ENCODE measurements at places on chromosomes 12 and 14.

DNA sequence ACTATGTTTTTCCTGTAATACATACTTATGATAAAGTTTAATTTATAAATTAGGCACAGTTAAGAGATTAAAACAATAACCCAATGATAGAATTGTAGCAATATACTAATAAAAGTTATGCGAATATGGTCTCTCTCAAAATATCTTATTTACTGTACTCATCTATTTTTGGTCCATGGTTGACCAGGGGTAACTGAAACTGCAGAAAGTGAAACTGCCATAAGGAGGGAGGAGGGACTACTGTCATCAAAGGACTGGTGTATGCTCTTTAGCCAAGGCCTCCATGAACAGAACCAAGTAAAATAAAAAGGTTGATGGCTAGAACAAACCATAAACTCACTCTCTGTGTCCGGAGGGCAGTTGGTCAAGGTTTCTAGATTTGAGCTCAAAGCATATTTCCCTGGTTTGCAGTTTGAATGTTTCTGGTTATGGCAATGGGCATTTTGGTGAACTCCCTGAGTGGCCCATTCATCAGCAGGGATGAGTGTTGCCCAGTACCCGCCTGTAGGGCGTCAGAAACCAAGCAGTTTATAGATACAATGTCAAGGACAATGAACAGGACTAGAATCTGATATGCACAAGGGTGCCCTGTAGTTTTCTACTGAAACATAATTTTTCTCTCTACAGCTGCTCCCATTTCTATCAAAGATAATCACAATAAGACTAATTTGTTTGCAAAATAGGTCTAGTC is 19.8 kb downstream of the LEMD3 start:
- DNase-seq = no peak

DNA sequence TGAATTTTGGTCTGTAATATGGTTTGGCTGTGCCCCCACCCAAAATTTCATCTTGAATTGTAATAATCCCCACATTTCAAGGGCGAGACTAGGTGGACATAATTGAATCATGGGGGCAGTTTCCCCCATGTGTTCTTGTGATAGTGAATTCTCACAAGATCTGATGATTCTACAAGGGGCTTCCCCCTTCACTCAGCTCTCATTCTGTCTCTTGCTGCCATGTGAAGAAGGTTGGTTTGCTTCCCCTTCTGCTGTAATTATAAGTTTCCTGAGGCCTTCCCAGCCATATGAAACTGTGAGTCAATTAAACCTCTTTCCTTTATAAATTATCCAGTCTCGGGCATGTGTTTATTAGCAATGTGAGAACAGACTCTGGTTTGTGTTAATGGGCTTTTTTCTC is 5.9 kb downstream of the LRRC9 start:
- no peak for DNase-seq

- peak; percentile 71 for DNase-seq
These were observed 147.7 kb upstream of the SYT10 start for GRCh38 chr12:33587354-33587753.

- no peak for DNase-seq
These were observed 6.4 kb downstream of the ITGB7 start for GRCh38 chr12:53200458-53201176.

DNA sequence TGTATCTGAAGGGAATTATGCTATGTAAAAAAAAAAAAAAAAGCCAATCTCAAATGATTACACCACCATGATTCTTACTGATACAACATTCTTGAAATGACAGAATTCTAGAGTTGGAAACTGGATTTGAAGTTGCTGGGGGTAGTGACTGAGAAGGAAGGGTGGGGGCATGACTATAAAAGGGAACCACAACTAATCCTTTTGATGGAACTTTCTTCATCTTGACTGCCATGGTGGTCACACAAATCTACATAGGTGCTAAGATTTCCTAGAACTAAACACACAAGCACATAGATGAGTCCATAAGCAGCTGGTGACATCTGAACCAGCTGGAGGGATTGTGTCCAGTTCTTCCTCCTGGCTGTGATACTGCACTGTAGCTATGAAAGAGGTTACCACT is 51.4 kb downstream of the CLMN start:
- DNase-seq = no peak

DNA sequence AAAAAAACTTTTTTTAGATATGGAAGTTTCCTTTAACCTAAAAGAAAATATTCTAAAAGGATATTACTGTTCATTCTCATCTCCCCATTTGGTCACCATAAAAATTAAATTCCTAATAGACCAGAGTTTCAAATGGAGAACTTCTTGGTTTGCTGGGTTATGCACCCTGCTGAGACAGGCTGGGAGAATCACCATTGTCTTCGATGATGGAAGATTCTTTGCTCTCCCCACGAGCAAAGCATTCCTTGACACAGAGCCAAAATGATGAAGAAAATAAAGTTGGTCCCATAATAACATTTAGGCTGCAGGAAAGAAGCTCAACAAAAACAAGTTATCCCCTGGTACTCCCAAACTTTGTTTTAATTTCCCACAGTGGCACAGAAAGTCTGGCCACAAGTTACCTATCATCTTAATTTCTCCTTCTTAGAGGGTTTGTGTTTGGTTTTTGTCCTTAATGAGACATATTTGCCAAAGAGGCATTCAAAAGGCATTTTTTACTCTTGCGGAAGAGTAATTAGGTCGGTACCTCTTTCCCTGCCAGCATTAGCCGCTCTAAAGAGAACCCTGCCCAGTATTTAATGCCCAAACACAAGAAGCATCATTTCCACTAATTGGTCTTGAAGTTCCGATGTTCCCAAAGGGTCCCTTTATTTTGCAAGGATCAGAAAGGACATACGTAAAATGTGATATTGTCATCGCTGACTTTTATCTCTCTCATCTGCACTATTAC is 4.8 kb downstream of the DIO2 start:
- peak; percentile 36 for DNase-seq

- DNase-seq = no peak
These were observed 47.6 kb upstream of the PPP1CC start for GRCh38 chr12:110790301-110790700.

GRCh38 chr12:99131751-99132199 is 486.7 kb downstream of the APAF1 start:
- DNase-seq = peak; percentile 83

GRCh38 chr14:26138764-26139445 is 458.9 kb downstream of the NOVA1 start:
- DNase-seq = peak; percentile 14

DNA sequence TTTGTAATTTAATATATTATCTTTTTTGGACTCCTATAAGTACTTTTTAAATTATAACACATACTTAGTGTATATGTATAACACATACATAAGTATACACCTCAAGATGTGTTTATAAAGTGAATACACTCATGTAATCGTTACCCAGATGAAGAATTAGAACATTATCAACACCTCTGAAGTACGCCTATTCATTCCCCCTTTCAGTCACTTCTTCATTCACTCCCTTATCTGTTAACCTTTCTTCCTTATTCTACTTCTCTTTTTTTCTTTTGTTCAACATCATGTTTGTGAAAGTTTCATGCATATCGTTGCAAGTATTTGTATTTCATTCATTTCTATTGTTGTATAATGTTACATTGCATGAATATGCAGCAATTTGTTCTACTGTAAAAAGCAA is 98.5 kb downstream of the ARID2 start:
- no peak for DNase-seq

GRCh38 chr14:47442211-47442610 is 233.2 kb downstream of the MDGA2 start:
- peak; percentile 56 for DNase-seq

DNA sequence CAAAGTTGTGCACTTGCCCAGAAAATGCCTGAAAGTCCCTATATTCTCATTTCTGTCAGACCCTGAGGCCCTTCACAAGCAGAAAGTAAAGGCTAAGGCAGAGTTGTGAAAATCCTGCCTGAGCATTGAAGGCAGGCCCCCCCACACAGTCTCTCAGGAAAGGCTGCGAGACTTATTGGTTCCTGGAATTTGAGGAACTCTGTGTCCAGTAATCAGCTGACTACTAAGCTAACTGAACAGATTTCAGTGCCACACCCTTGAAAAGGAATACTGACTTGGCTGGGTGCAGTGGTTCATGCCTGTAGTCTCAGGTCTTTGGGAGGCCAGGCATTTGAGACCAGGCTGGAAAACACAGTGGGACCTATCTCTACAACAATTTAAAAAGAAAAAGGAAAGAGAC is 21.1 kb upstream of the PPP2R5E start:
- no peak for DNase-seq

GRCh38 chr12:82146740-82147139 is 211.4 kb downstream of the CCDC59 start:
- no peak for DNase-seq

- no peak for DNase-seq
These were observed 74.7 kb downstream of the NOC4L start for GRCh38 chr12:132218915-132219314.

DNA sequence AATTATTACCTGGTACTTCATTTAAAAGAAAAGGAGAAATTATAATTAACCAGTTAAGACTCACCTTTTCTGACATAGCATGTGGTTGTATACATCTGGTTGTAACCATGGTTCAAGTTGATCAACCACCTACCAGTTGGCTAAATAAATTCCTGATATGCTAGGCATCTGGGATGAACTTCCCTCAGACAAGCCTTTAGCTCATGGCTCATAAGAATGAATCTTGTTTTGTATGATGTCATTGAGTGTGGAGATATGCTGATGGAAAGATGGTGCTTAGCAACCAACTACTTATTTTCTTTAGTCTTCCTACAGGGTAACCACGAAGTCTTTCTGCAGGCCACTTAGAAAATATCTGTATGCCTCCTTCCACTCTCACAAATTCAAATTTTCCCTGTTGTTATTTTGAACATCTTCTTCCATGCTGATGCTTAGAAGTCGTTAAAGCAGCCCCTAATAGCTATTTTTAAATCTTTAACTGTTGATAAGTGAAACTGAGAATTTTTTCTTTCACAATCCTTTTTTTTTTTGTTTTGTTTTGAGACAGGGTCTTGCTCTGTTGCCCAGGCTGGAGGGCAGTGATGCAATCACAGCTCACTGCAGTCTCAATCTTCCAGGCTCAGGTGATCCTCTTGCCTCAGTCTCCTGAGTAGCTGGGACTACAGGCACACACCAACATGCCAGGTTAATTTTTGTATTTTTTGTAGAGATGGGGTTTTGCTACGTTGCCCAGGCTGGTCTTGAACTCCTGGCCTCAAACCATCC is 51.9 kb upstream of the PTHLH start:
- DNase-seq = peak; percentile 86

DNA sequence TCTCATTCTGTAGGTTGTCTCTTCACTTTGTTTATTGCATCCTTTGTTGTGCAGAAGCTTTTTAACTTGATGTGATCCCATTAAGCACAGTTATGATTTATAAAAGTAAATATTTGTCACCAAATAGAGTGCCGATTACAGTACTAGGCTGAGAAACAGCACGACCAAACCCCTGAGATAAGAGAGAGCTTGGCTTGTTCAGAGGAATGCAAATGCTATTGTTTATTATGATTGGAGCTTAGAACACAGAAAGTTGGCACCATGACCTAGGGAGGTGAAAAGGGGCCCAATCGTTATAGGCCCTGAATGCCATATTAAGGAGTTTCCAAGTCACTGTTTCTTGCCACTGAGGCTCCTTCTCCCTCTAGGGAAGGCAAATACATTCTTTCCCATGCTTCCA is 214.9 kb downstream of the KITLG start:
- no peak for DNase-seq

DNA sequence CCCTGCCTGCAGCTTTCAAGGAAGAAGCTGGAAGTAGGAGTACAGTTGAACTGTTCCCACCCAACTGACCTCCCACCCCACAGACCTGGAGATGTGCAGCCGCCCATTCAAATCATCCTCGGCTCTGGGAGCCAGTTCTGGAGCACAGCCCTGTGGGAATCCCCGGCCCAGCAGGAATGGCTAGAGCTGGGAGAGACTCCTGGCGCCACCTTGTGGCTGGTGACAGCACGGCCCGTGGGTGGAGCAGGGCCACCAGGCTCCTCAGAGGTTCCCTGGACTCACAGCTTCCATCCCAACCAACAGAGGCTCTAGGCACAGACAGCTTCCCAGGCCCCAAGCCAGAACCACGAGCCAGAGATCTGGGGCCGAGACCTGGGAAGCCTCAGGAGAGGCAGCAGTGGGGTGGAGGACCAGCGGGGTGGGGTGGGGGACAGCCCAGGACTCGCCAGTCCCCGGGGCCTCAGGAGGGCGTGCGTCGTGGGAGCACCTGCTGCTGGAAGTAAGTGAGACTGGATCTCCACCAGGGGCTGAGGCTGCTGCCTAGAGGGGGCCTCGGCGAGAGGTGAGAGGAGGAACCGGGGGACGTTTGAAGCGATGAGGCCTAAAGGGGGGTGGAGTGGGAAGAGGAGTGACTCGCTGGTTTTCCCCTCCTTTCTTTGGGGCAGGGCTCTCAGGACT is 43.4 kb downstream of the RNF34 start:
- peak; percentile 62 for DNase-seq

DNA sequence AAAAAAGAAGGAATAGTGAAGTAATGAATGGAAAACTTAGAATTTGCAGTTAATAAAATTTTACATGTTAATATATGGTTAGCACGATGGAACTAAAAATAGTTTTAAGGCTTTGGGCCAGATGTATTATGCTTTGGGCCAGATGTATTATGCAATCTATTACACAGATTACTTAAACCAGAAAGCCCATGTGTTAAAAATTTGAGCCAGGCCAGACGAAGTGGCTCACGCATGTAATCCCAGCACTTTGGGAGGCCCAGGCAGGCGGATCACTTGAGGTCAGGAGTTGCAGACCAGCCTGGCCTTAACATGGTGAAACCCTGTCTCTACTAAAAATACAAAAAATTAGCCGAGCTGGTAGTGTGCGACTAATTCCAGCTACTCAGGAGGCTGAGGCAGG is 17.2 kb downstream of the IFT81 start:
- no peak for DNase-seq

- no peak for DNase-seq
These were observed 153.6 kb downstream of the PAH start for GRCh38 chr12:102763471-102763870.

GRCh38 chr12:99427104-99427503 is 220.4 kb upstream of the GARIN6 start:
- no peak for DNase-seq

DNA sequence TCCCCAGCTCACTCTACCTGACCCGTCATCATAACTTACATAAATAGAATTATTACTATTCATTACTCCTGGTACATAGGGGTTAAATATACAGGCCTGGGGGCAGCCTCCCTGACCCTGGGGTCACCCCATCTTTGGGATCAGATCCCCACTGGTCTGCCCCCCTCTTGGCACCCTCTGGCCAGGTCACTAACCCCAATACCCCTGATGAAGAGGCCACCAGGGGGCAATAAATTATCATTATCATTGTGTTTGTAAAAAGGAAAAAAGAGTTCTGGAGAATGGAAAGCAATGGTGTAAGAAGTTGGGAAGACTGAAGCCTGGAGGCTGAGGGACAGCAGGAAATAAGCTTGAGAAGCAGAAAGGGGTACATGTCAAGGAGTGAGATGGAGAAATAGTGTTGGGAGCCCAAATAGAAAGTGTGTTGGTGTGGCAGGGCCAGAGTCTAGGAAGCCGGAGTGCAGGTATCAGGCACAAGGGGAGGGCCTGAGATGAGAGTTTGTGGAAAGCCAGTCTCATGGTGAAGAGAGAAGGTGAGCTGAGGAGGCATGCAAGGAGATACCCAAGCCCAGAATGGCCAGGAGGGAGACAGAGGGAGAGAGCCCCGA is 6.1 kb upstream of the AAAS start:
- no peak for DNase-seq
